Osteoblast (primary cell): ENCODE measurements at places on chromosomes 16 and 17.

GRCh38 chr16:78696797-78697196 lies 597.3 kb downstream of the WWOX start:
- no peak for DNase-seq

- peak; percentile 94 for DNase-seq
Measured at GRCh38 chr17:8060274-8060673, 21.4 kb downstream of the ALOX15B start.

- no peak for DNase-seq
Measured at GRCh38 chr16:65059406-65059980, 62.4 kb downstream of the CDH11 start.

- no peak for DNase-seq
Measured at GRCh38 chr17:35539659-35540026, 2.2 kb upstream of the SLFN12L start.

- DNase-seq = peak; percentile 98
Measured at GRCh38 chr17:45018848-45019711, 32.4 kb downstream of the DCAKD start.

GRCh38 chr17:80260791-80261158 lies at the start of gene RNF213:
RNF213 (plus strand) TSS chr17:80260852; CDS start chr17:80263682, 2,830 bp downstream.
- peak; percentile 97 for DNase-seq
